ENCODE measurements at places on chromosomes 12 and 14. TPM values are rescaled to one million over a fixed set of nuclear protein-coding genes. Genes with fewer than 3 reads are reported as not detected.

Gene PCED1B
- total RNA-seq, result 0.82 TPM

Gene TBX5
- total RNA-seq, result not detected

DNA sequence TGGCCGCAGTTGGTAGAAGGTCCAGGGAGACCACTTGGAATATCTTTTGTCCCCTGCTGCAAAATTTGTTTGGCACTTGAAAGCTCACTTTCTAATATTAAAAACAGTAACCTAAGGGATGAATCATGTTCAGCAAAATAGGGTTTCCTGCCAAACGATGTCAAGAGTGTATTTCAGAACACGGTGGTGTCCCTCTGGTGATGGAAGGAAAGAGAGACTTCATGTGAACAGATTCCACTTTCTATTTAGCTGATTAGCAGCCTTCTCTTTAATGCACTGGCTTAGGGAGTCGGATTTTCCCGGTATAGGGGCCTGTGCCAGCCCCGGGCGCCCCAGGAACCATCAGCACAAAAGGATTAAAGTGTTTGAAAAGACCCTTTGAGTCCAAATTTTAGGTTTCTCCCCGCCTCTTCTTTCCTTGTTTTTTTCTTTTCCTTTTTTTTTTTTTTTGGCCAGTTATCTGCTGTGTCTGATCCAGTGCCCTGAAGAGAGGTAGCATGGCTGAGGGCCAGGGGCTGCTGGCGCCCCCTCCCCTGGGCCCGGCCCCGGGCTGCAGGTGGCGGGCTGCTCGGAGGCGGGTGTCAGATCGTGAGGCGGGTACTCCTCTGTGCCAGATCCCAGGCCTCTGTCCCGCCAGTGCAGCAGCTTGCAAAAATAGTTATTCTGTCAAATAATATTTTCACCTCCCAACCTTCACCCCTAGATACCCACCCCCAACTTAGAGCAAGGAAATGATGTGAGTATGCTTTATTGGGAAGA, 88.3 kb downstream of the TESC start:
- no peak for DNase-seq

GRCh38 chr14:68621400-68622365, 171.2 kb downstream of the ZFP36L1 start:
- DNase-seq, result no peak

DNA sequence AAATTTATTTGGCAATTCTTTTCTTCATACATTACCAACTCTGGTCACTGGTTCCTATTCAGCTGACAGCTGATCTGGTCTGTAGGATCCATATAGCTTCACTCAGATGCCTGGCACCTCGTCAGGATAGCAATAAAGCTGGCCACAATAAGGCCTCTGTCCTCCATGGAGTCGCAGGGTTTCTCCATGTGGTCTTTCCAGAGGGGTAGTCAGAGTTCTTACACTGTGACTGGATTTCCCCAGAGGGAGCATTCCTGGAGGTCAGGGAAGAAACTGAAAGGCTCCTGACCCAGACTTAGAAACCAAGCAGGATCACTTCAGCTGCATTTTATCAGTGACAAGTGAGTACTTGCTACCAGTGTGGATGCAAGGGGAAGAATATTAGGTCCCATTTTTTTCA, 34.9 kb upstream of the SIX1 start:
- DNase-seq, result no peak

DNA sequence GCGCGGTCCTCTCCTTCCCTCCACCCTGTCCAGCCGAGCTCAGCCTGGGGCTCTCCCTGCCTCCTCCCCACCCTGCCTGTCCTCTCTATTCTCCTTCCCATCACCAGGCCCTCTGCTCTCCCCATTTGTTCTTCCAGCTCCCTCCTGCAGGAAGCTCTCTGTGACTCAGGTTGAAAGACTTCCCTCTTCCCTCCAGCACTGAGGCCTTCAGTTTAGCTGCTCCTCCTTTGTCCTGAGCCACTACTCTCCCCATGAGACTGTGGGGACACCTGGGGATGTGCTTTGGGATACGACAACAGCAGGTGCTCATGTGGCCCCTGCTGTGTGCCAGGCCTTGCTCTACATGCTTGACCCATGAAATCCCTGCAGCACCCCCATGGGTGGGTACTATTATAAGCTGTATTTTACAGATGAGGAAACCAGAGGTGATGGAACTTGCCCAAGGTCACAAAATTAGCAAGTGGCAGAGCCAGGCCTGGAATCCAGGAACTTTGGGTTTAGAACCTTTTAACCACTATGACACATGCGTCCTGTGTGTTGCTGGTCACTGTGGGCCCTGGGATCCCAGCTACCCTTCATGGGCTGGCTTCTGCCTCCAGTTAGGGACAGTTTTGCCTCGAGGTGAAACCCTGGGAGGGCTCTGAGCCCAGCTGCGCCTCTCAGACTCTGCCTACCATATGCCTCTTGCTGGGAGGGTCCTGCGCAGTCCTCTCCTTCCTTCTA, 5.5 kb downstream of the KRT80 start:
- DNase-seq, result no peak

DNA sequence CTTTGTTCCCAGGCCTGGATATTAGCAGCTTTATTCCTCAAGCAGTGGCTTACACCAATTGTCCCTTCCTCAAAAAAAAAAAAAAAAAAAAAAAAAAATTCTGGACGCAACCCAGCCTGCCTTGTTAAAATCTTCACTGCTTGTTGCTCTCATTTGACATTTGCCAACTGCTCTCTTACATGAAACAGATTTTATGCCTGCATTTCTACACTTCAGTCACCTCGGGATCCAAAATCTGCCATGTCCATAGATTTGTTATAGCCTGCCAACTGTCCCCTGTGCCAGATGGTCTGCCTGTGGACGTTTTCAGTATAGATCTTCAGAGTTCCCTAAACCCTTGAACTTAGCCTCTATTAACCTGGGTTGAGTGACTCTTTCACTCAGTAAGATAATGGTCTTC, 651.5 kb downstream of the FSCB start:
- DNase-seq, result no peak

GRCh38 chr12:76922866-76923265, 44.0 kb upstream of the CSRP2 start:
- no peak for DNase-seq

GRCh38 chr14:39383026-39383660, 49.1 kb downstream of the FBXO33 start:
- no peak for DNase-seq

GRCh38 chr14:36805131-36805559, 143.5 kb downstream of the PAX9 start:
- DNase-seq, result no peak

DNA sequence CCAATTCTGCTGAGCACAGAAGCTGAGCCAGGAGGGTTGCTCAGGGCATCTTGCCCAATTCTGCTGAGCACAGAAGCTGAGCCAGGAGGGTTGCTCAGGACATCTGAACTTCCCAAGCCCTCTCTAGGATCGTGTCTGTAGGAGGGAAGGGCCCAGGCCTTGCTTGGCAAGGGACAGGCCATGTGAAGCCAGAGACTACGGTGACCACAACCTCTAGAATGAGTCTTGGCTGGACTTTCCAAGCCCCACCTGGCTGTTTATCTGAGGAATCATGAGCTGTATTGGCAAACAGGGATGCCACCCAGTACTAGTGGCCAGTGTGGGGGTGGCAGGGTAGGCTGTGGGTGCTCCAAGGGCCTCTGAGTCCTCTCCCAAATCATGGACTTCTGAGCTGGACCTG, 7.7 kb upstream of the SERPINA6 start:
- DNase-seq, result no peak

DNA sequence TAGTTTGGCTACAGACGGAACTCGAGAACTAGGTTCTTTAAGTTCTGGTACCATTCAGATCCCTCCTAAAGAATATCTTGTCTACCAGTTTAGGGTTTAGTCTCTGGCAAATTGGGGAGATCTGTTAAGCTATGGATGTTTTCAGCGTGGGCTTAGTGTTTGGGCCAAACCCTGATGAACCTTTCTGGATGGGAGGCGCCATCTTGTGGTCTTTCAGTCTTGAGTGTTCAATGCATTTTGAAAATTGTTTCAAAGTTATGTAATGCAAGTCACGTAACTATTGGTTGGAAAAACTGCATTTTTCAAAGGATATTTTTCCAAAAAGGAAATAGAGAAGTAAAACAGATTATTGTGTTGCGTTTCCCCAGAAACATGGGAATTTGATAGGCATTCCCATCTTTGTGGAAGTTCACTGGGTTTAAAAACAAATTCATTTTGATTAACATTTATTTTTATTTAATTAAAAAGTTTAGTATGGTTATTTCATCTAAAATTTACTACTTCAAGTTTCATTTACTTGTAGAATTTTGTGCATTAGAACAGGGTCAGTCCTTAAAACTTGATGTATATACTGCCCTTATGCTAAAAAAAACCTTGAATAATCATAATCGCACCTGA, 169.0 kb downstream of the PRIMA1 start:
- DNase-seq, result peak; percentile 8

DNA sequence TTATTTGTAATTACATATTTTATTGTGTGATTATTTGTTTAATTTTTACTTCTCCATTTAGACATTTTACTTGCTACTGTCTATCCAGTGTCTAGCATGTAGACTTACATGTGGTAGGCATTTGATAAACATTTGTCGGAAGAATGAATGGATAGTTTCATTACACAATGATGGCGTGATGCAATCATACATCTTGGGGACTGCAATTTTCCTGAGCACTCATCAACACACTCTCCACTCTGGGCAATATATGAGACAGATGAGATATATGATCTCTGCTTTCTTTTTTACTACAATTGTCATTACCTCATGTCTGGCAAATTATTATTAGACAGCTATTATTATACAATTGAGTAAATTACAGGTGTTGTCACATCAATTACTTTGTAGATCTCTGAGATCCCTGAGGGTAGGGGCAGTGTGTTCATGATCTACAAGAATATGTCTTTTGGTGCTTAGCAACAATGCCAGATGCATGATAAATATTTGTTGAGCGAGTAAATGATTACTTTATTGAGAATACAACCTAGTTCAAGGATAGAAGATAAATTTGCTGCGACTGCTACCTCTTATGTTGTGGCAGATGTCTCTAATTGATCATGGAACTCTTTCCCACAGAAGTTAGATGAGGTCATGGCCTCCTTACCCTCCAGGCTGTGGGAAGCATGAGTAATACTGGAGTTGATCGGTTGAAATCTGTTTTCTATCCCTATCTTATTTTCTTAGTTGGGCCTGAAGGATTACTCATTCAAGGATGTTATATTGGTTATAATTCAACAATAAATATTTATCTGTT, 416.0 kb downstream of the LRIG3 start:
- DNase-seq, result no peak

Gene CPNE8
- 23.6 TPM for total RNA-seq

- DNase-seq, result no peak
Observed at GRCh38 chr12:124695861-124696260, 128.4 kb upstream of the NCOR2 start.

DNA sequence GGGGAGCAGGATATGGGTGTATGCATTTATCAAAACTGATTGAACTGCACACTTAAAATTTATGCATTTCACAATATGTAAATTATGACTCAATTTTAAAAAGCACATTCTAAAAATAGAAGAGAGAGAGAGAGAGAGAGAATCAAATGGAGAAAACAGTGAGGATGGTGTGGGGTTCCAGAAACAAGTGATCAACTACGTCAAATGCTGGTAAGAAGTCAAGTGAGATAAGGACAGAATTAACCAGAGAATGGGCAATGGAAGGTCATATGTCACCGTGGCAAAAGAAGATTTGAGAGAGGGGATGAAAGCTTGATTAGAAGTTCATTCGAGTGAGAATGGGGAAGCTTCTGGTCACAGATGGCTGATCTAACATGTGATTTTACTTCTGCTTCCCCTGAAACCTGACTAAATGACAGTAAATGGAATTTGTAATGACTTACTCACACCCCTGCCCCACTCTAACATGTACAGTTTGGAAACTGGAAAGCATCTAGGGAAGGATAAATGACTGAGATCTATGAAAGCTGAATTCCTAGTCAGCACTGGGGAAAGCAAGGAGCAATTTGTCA, 276.5 kb upstream of the AMIGO2 start:
- DNase-seq, result no peak

GRCh38 chr14:60085085-60085484, 6.6 kb upstream of the PCNX4 start:
- no peak for DNase-seq

- DNase-seq, result no peak
Observed at GRCh38 chr12:103128862-103129501, 171.5 kb downstream of the ASCL1 start.

Gene SPTSSA
- 15.6 TPM for total RNA-seq

Gene FIGNL2
- total RNA-seq, result 0.23 TPM

DNA sequence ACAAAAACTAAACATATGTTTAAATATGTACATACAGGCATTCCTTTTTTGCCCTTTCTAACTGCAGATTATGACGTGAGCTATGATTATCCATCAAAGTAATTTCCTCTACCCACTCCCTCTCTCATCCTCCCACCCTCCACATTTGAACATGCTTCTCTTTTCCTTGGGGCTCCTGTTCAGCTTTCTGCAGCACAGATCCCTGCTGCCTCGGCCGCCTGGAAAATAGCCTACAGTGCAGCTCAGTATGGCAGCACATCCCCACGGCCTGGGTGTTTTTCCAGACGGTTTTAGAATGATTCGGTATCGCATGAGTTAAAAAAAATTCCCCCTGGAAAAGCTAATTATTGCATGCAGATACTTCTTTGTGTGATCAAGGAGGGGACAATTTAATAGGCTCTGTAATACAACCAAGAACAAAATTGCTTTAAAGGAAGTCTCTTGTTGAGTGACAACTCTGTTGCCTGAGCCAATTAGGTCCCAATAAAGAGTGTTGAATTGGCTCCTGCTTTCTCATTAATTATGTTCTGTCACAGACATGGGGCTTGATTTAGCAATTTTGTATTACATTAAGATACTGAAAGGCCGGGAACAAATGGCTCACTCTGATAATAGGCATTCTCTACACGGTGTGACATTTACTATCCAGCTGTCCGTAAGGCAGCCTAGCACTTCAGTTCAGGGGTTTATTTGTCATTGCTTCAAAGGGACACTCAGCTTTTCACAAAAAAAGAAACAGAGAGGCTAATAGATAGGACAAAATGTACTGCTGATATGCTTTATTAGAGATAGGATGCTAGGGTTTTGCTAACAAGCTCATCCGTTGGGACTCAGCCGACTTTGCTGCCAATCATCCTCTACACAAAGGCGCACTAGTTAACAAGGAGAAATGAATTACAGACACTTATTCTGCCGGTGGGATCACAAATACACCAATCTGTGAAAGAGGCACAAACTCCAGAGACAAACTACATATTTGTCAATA, 285.8 kb upstream of the G2E3 start:
- no peak for DNase-seq

- peak; percentile 28 for DNase-seq
Observed at GRCh38 chr12:2640709-2641108, 154.1 kb upstream of the FKBP4 start.

Gene SLC6A13
- 0.57 TPM for total RNA-seq

Gene NUDT14
- total RNA-seq, result 75.3 TPM

DNA sequence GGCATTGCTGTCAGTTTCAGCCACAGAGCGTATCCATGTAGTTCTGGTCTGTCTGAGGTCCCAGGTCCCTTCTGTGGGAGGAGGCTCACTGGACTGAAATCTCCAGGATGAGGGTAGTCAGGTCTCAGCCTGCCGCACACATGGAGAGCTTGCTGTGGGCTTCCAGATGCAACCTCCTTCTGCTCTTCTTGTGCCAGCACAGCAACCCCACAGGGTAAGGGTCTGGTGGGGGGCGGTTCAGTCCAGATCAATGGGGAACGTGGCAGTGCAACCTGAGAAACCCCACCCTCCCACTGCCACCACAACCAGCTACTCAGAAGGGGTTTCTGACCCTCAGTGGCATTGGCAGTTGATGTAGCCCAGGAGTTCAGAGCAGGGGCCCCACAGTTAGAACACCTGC, 61.2 kb downstream of the BEGAIN start:
- no peak for DNase-seq

GRCh38 chr14:35808076-35808637, 938 bp downstream of the RALGAPA1 start:
- no peak for DNase-seq

- no peak for DNase-seq
Observed at GRCh38 chr12:87806310-87806709, 222.9 kb downstream of the C12orf50 start.

Data from Panc1 (cell line).